ENCODE measurements at places on chromosomes 4 and X.

GRCh38 chrX:34810364-34810763, 132.2 kb upstream of the FAM47B start:
- no peak for DNase-seq

DNA sequence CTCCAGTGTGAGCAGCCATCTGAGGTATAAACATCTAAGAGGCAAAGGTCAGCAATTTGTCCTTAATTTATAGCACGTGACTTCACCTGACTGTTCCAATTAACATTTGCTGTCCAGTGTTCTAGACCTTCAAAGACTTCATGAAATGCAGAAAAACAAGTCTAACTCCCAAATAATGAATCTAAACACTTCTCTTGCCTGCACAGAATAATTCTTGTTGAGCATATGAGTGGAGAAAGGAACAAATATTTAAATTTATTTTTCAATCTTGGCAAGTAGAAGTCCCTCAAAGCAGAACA, 12.0 kb downstream of the RFC1 start:
- no peak for DNase-seq

DNA sequence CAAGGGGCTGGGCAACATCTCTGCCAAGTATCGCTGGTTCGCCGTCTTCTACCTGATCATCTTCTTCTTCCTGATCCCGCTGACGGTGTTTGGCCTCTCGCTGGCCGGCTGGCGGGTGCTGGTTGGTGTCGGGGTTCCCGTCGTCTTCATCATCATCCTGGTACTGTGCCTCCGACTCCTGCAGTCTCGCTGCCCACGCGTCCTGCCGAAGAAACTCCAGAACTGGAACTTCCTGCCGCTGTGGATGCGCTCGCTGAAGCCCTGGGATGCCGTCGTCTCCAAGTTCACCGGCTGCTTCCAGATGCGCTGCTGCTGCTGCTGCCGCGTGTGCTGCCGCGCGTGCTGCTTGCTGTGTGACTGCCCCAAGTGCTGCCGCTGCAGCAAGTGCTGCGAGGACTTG, 20.6 kb downstream of the SLC34A2 start:
- DNase-seq = no peak

- DNase-seq = no peak
These were observed 27.9 kb downstream of the TSC22D3 start for GRCh38 chrX:107747596-107748161.

DNA sequence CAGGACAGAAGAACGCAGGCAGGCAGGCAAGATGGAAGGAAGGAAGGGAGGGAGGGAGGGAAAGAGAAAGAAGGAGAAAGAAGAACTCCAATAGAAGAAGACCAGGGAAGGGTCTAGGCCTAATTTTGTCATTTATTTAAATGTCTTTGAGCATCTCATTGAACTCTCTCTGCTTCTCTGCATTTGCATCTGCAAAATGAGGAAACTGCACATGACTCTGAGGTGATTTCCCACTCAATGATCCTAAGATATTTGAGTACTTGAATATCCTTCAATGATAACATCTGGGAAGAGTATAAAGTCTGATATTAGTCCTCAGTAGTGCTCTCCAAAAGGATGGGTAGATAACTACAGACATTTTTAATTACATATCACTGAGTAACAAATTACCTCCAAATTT, 33.1 kb upstream of the RBPJ start:
- DNase-seq = no peak

DNA sequence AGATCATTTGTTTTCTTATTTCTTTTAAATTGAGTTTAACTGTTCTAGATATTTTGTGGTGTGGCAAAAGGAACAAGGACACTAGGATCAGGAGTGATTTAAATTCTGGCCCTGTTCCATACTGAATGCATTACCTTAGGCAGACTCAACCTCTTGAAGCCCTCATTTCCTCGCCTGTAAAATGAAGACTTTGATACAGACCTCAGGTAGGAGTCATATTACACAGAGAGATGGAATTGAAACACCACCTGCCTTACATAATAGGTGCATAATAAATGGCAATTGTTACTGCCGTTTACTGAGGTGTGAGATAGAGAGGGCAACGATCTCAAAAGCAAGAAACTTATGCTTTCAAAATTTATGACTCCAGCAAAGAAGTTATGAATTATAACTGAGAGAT, 28.2 kb upstream of the RASSF6 start:
- no peak for DNase-seq

GRCh38 chr4:86950831-86951525, 16.2 kb downstream of the AFF1 start:
- DNase-seq = no peak

DNA sequence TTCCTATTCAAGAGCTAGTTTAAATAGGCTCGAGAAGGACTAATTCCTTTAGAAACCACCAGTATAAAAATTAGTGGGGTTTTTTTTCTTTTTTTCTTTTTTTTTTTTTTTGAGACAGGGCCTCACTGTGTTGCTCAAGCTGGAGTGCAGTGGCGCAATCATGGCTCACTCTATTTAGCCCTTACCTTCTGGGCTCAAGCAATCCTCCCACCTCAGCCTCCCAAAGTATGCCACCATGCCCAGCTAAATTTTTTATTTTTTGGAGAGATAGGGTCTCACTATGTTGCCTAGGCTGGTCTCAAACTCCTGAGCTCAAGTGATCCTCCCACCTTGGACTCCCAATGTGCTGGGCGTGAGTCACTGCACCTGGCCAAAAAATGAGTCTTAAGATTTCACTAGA, 52.8 kb downstream of the APOO start:
- no peak for DNase-seq

DNA sequence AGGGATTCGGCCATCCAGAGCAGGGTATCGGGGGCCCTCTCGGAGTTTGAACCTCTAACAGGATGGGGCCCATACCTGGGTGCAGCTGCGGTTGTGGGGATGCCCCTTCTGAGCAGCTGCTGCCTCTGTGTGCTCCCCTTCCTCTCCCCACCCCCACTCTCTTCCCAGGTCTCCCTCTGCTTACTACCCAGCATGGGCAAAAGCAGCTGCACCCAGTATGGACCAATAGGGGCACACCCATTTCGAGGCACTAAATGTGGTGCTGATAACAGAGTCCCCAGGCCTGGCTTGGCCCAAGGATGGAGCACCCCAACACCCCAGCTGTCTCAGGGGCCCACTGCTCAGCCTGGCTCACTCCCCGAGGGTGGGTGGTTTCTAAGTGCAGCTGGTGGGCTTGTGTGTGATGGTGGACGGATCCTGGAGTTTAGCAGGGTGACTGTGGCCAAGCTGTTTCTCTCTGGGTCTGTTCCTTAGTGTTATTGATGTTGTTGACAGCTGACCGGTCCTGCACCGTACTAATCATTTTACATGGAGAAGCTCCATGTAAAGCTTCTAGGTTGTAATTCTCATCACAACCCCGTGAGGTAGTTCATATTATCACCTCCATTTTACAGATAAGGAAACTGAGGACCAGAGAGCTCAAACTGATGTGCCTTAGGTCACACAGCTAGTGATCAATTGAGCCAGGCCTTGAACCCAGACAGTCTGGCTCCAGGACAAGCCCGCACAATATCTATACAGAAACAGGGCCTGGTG, 13.1 kb upstream of the KIAA0232 start:
- DNase-seq = no peak

- DNase-seq = no peak
These were observed 15.2 kb upstream of the FAM47A start for GRCh38 chrX:34147345-34147744.

DNA sequence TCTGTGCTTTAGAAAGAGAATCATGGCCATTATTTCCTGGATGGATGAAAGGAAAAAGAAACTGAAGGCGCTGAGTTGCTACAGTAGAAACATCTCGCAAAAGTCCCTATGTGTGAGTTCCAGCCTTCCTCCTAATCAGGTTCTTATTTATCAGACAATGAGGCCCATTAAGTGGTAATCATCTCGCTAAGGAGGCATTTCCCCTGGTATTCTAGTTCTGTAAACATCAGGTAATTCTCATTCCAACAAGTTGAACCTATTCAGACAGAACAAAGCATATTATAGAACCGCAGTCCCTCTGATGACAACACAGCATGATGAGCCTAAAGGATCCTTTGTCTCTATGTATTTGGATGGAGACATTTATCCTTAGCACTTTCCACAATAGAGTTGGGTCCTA, 205.7 kb upstream of the MAOA start:
- no peak for DNase-seq

DNA sequence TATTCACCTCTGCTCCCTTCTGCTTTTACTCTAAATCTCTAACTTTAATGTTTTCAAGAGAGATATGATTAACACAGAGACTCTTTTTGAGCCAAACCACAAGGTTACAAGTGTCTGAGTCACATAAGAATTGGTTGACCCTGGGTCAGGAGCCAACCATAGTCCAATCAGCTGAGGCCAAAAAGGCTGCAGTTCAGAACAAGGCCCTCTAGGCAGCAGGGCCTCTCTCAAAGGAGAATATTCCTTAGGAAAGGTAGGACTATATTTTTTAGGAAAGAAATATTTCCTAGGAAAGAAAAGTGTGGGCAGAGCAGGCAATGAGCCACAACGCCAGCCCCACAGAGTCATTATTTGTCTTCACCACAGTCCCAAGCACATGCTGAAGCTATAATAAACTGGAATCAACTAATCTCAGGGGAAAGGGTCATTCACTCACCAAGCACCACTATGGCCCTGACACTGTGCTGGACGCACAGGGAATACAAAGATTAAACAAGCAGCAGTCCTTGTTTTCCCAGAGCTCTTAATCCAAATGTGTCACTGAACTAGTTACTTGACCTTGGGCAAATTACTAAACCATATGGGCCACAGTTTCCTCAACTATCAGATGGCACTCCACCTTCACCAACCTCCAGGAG, 2.2 kb downstream of the ATP8A1 start:
- DNase-seq = no peak
